GM13977 (cell line): ENCODE measurements at places on chromosomes 11 and 22.

DNA sequence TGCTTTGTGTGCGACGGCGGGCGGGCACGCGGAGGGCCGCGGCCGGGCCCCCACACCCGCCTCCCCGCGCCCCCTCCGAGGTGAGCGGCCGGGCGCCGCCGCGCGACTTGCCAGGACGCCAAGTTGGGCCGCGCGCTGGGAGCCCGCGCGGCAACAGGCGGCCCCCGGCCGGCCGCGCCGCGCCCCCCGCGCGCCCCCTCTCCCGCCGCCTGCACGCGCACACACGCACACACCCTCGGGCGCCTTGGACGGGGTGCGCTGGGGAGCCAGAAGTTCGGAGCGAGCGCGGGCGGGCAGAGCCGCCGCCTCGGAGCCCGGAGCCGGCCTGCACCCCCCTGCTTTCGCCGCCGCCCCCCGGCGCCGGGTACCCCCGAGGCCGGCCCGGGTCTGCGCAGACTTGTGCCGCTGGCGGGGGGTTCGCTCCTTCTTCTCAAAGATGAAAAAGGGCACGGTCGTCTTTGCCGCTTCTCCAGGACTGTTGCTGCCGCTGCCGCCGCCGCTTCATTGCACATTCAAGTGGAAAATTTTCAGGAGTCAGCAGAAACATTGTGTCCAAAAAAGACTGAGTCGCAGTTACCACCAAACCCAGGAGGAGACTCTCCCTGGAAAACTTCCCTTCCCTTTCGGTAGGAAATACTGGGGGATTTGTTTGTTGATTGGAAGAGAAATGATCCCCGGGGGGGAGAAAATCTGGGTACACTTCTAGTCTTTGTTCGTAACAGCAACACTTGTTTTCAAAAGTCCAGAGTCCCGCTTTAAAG lies 895 bp downstream of the TEAD1 start:
- DNase-seq: no peak

- DNase-seq: no peak
Measured at GRCh38 chr22:19713650-19714311, 522 bp upstream of the SEPTIN5 start.

DNA sequence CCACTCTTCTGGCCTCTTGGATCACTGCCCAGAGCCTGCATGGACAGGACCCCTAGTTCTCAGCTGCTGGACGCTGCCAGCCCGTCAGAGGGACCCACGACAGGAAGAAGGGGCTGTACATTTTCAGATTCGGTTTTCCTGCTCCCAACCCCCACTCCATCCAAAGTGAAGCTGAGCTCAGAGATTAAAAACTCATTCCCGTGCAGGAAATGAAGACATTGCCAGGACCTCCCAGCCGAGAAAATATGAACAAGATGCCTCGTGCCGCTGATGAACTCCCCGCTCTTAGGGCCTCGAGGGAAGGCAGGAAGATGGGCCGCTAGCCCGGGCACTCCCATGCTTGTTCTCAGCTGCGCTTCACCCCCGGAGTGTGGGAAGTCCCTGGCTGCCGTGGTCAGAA lies 36.1 kb downstream of the RPUSD4 start:
- no peak for DNase-seq

DNA sequence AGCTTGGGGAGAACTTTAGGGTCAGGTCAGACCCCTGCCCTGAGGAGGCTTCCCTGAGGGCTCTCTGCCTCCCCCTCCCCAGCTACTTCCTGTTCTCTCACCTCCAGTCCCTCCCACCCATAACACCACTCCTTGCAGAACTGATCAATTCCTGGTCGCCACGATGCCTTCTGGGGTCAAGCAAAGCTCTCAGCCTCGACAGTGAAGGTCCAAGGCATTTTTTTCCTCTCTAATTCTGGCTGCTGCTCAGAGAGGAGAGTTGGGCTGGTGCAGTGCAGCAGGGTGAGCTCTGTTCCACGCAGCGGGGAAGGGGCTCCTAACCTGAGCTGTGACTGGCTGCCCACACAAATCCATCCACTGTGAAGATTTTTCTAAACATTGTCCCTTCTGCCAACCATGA lies 628.4 kb downstream of the BRD1 start:
- no peak for DNase-seq

GRCh38 chr11:64879244-64879900 lies 951 bp upstream of the EHD1 start:
- DNase-seq: peak; percentile 60

DNA sequence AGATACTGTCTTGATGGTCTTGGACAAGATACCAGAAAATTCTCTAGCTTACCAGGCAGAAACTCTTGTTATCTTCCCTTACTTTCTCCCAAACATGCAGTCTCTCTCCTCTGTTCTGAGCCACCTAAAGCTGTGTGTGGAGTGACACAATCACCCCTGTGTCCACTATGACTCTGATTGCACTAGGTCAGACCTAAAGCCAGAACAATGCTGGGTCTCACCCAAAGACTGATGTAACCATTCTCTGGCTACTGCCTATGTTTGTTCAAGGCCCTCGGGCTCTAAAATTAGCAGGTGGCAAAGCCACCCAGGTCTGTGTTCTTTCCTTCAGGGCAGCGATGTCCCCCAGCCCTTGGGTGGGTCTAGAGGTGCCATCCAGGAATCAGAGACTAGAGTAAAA lies 200.5 kb downstream of the KCNA4 start:
- no peak for DNase-seq

DNA sequence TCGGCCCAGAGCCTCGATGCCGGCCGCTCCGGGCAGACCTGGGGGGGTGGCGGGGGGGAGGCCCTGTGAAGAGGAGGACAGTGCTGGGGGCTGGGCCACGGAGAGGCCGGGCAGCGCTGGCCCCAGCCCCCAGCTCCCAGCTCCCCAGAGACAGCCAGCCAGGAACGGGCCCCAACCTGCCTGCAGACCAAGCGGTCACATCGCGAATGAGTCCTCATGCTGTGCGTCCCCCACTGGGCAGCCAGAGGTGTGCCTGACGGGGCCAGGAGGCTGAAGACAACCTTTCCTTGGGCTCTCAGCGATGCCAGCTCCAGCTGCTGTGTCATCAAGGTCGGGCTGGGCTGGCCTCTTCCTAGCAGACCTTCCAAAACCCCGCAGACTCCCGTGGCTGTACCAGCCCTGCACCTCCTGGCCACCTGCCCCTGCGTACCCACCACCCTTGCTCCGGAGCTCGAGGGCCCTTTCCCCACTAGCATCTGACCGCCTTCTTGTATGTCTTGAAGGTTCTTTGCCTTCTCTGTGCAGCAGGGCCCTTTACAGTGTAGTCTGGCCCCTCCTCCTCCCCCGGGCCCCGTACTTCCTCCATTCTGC lies 88.4 kb downstream of the CDKN1C start:
- no peak for DNase-seq

DNA sequence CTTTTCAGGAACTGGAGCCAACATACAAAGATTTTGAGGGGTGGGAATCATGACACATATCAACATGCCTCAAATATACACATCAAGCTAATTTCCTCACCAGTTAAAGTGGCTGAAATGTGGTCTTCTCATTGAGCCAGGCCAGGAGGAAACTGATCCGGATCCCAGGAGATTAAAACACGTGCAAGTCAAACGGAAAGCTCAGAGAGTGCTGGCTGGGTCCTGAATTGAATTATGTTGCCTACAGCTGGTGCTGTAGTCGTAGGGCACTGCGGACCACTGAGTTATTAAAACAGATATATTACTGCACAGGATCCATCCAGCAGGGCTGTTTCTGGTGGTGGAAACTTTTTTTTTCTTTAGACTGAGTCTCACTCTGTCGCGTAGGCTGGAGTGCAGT lies 14.1 kb upstream of the WNT7B start:
- DNase-seq: no peak

- DNase-seq: no peak
Measured at GRCh38 chr11:59659981-59660380, 8.9 kb downstream of the PATL1 start.

GRCh38 chr22:36439481-36440271 lies 41.8 kb downstream of the TXN2 start:
- DNase-seq: no peak
